ENCODE measurements at places on chromosomes 7 and 10.

DNA sequence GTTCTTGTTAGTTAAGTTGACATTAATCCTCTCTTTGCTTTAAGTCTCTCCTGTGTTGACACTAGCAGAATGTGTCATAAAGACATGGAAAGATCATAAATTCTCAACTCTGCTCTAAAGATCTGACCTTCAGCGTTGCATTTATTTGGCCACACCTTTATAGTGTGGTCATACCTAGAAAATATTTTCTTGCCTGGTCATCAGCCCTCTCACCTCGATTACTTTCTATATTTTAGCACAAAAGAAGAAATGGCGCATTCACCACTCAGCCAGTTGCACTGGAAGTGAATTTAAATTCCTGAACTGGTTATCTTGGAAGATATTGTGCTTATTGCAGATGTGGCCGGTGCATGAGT lies 96.7 kb upstream of the PDCD4 start:
- DNase-seq: no peak

DNA sequence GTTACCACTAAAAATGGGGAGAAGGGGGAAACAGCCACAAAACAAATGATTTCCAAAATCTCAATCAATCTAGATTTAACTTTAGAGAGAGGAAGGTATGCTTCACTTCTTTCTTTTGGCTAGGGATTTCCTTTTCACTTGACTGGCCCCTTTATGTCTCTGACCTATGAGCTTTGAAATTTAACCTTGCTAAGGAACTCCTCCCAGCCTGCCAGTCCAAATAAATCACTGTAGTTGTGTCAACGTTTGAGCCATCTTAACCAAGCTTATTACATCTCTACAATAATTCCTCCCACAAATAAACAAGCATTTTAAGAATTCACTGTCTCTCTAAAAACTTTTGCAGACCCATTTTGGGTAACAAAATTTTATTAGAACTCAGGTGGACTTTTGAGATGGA lies 315.5 kb upstream of the CELF2 start:
- no peak for DNase-seq

- no peak for DNase-seq
These were observed 55.0 kb downstream of the SNX10 start for GRCh38 chr7:26346611-26347203.

GRCh38 chr10:43076311-43076875 lies 476 bp upstream of the RET start:
- no peak for DNase-seq

Measured in naive B cell (primary cell).